CD14-positive monocyte (primary cell): ENCODE measurements at places on chromosomes 6 and 20.
A peak's percentile ranks its signal among the peaks of the same experiment; 100 is the strongest.

DNA sequence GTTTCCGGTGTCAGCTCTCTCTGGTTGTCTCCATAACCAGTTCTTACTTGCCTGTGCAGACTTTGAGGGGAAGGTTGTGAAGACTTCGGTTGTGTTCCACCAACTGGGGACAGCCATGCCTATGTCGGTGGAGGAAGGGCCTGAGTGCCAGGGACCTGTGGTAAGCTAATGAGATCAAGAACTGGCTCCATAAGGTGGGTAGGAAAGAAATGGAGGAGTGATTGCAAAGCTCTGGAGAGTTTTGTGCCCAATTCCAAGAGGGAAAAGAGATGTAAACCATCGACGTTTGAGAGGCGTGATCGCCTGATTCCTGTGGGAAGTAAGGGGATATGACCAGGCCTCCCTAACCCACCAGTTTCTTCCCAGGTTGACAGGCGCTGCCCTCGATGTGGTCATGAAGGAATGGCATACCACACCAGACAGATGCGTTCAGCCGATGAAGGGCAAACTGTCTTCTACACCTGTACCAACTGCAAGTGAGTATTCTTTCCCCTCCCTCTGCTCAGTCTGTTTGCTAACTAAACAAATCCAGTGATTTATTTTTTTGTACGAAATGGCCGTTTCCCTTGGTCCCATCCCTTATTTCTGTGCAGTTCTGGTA lies 893 bp downstream of the POLR1H start:
- peak; percentile 20 for DNase-seq

DNA sequence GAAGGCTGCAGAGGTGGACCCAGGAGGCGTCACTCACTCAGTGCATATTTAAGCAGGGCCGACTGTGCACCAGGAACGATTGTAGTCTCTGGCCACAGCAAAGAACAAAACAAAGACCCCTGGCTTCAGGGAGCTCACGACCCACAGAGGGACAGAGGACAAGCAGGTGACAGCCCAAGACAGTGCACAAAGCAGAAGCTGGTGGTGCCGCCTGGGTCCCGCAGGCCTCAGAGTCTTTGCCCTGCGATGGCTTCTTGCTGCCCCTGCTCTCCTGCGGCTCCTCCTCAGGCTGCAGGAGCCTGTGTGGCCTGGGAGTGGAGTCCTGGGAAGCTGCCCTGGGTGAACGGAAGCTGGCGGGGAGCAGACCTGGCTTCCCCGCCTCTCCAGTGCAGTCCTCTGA lies 300.0 kb downstream of the PREX1 start:
- DNase-seq: no peak

DNA sequence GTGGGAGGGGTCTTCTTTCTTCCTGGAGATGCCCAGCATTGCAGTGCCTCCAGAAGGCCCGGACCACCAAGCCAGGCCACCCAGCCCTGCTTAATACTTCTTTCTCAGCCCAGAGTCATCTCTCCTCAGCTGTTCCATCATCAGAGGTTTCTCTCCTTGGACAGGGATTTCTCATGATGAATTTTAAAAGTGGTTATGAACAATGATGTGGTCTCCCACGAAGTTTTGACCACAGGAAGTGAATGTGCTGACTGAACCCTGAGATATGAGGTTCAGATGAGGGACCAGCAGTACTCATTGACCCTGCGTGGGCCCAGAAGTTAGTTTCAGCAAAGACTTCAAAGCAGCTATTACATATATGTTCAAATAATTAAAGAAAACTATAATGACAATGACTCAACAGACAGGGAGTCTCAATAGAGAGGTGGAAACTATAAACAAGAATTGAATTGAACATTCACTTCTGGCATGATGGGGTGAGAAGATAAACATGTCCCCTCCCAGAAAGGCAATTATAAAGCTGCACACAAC lies 114.5 kb upstream of the SLC22A16 start:
- DNase-seq: no peak

DNA sequence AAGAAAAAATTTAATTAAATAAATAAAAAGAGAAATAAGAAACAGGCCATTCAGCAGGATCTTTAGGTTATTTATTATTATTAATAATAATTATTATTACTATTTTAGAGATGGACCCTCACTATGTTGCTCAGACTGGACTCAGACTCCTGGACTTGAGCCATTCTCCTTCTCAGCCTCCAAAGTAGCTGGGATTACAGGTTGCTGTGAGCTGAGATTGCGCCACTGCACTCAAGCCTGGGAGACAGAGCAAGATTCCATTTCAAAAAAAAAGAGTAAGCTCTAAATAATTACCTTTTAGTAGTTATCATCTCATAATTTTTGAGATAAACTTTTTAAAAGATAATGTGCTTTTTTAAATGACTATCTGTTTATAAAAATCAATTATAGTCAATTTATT lies 1102.8 kb upstream of the GJE1 start:
- no peak for DNase-seq

- no peak for DNase-seq
These were observed 379.7 kb downstream of the LAMA2 start for GRCh38 chr6:129262661-129263060.

DNA sequence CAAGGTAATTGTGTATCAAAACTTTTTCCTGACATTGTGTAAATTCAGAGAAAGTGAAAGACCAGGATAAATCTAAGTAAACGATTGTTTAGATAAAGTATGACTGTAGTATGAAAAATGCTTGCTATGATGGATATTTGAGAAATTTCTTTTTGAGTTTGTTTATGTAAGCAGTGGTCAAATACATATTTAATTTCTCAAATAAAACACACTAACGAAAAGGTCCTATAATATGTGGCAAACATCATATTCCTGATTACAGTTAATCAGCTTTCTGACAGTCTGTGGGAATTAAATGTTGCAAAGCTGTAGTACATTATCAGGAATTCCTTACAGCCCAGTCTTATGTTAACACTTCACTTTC lies 636.9 kb downstream of the MMUT start:
- no peak for DNase-seq

DNA sequence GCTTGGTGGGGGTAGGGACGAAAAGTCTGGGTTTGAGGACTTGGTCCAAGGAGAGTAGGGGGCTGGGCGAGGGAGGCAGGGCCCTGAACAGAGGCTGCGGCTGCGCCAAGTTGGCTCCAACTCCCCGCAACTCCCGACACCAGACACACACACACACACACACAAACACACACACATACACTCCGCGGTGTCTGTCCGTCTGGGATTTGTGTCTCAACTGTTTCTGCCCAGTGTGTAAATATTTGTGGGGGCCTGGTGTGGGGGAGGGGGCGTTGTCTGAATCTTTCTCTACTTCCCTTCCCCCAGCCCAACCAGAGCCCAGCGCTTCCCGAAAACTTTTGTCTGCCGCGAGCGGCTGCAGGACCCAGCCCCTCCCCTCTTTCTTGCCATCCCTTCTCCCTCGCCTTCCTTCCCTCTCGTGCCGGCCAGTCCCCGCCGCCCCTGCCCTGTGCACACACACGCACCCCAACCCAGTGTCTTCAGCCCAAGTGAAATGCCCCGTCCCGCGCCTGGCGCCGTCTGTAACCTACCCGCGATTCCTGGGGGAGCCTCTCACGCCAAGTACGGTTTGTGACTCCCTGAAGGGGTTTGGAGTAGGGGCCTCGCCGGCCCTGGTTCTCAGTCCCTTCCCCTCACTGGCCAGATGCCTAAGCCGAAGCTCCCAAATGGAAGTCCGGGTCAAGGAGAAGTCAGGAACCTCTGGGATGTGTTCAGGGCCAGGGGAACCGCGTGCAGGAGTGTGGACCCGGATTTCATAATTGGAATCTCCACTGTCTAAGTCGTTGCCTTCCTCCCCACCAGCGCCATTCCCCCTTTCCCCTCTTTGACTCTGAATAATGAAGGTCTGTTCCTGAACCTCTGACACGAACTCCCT lies 904 bp downstream of the MDFI start:
- DNase-seq: no peak

- DNase-seq: peak; percentile 70
These were observed 113.3 kb upstream of the SSTR4 start for GRCh38 chr20:22921595-22922421.

DNA sequence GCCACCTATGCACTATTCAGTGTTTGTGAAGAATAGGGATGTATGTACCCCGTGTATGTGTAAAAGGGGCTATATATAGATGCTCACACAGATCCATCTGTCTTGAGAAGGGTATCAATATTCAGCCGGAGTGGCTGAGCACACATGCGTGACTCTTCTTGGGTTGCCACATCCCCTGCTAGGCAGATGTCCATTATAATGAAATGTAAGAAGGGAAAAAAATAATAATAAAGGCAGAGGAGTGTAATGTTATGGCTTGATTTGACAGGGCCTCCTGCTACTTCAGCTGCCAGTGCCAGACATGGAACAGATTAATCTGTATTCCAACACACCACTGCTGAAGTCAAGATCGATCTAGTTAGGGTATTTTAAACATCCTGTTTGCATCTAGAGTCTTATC lies 74.2 kb upstream of the VSTM2L start:
- no peak for DNase-seq

DNA sequence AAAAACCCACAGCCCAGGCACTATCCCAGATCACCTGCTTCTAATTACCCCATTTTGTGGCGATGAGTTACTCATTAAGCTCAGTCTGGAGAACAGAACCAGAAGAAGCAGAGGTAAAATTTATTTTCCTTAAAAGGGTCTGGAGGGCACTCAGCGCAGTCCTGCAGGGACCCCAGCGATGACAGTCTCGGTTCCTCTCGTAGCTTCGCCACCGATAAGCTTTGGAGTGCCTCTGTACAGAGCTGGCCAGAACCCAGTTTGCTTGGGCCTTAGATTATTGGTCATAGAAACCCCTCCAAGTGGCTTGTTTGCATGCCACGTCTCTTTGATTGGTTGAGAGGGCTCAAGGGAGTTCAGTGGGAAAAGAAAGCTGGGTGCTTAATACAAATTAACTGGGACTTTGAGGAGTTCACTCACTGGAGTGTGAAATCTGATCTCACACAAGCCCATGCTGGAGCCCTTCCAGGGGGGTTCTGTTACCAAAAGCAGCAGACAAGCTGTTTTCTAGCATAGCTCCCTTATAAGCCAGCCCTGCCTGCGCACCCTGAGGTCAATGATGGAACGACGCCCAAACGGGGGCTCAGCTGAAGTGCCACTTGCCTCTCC lies 158.5 kb upstream of the ARID1B start:
- DNase-seq: no peak

- no peak for DNase-seq
These were observed 43.8 kb upstream of the TMEM181 start for GRCh38 chr6:158516098-158516497.

DNA sequence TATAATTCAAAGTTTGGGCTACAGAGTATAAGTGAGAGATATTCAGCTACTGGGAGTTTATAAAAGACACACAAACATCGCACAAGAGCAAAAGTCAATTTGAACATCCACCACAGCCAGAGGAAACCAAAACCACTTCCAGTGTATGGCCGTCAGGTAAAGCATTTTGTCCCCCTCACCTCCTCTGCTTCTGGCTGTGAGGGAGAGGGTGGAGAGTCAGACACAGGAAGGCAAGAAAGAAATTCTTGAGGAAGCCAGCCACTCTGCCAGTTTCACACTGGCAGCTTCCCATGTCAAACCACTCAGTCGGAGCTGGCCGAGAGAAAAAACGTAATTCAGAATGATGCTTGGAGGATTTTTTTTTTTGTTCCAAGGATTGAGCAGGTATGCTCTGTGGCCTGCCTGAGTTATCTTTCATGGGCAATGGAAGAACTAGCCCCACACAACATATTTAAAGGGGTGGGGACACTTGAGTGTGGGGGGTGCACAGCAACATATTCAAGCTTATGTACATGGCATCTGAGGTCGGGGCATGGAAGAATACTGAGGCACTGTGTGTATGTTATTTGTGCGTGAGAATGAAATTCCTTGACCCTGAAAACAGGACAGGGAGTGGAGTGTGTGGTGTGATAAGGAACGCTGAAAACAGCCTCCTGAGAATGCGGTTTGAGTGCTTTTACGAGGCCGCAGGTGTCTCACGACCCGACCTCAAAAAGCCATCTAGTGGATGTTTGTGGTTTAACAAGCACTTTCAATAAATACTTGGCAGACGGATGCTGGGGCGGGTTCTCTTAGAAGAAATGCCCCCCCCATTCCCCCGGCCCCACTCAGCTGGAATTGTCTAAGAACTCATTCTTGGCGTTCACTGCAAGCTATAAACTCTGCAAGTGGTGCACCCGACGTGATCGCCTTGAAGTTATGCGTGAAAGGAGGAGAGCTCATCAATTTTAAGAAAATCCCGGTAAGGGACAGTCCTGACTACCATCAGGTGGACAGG lies 27.5 kb upstream of the ZBTB22 start:
- DNase-seq: peak; percentile 50

DNA sequence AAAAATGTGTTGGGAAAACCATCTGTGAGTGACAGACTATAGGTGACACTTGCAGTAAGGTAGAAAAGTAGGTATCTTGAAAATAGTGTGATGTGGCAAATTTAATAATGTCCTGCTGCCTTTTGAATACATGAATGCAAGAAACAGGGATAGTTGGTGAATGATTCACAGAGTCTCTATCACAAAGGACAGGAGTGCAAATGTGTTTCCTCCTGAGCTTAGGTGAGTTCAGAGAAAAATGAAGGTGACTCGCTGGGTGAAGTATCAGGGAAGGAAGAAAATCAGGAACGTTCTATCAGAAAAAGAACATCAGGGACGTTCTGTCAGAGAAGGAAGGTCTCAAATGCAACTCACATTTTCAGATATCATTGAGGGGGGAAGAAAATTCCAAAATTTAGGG lies 557.8 kb upstream of the SLC35B3 start:
- DNase-seq: no peak

DNA sequence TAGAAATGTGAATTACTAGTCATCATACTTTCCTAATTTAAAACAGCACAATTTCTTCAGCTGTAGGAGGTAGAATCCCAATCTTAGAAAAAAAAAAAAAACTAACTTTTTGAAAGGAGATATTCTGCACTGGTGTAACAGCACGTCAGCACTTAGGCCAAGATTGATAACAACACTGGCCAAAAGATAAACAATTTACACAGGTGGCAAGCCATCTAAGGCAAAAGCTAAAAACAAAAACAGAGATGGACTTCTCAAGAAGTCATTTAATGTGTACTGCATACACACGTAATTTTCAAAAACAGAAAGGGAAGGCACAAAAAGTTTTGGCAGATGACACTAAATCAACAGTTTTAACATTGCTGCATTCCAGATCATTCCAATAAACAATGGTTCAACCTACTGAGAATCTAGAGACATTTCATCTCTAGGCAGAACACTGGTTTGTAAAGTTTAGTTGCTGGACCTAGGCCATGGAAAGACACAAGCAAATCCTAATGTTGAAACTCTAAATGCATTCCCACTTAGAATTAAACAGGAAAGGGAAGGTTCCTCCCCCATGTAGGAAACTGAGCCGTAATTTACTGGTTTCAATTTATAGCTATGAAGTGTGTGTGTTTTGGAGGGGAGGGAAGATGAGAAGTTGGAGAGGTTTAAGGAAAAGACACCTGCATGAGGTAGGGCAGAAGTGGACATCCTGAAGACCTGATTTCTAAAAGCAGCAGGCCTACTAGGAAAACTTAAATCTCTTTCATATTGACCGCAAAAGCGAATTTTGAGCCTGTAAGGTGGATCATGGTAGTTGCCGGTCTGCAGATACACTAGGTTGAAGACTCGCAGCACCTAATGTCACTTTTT lies 1.3 kb downstream of the GCLC start:
- no peak for DNase-seq

DNA sequence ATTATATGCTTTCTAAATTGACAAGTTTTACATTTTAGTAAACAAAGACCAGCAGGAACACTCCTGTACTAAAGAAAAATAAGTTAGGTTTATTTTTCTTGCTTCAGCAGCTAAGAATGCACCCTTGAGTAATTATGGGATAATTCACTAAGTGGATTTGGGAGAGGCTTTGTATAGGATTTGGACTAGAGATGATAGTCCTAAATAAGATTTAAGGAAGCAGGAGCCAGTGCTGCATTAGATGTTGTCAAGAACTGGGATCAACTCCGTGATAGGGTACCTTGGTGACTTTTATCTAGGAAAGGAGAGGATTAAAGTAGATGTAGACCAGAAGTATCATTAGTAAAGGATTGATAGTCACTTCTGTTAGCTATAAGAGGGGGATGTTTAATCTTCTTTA lies 4.1 kb upstream of the C6orf141 start:
- DNase-seq: no peak
